Foreskin keratinocyte (primary cell): ENCODE measurements at places on chromosomes 11 and 22.

- no peak for DNase-seq
Measured at GRCh38 chr11:67227726-67228125, 38.5 kb upstream of the GRK2 start.

DNA sequence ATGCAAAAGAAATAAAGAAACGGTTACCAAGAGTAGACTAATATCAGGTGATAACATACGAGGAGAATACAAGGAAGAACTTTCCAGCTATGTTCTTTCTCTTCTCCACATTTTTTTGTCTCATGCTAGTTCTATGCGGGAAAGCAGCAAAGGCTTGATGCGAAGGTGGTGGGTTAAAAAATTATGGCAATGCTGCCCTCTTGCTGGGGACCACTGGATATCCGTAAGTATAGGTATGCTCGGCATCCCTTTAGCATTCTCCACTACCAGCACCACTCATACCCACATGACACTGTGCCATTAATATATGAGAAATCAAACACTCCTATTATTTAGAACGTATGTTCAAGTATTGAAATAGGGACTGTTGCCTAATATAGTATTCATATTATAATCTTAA lies 776.4 kb downstream of the LRRC4C start:
- DNase-seq: no peak

DNA sequence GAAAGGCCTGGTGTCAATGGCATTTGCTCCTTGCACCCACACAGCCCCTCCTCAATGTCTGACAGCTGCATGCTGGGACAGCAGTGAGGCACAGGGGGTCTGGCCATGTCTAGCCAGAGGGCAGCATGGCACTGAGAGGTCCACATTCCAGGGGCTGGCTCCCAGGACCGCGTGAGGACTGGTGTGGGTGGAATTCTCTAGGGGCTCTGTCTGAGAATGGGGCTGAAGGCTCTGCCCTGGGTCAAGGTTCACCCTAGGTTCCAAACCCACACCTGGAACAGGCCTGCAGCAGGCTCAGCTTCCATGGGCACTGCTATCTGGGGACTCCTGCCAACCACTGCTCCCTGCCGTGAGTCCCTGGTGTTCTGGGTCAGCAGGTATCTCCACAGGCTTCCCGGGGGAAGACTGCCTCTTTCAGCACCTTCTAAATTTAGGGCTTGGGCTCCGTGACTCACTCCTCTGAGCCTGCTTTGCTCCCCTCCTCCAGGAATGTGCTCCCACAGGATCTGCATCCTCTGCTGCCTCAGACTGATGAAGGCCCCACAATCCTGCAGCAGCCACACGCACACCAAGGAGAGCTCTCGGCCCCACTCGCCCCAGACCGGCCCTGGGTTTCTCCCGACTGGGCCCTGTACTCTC lies 4.2 kb downstream of the STARD10 start:
- DNase-seq: peak; percentile 57

- no peak for DNase-seq
Measured at GRCh38 chr11:14366936-14367335, 8.0 kb upstream of the RRAS2 start.

DNA sequence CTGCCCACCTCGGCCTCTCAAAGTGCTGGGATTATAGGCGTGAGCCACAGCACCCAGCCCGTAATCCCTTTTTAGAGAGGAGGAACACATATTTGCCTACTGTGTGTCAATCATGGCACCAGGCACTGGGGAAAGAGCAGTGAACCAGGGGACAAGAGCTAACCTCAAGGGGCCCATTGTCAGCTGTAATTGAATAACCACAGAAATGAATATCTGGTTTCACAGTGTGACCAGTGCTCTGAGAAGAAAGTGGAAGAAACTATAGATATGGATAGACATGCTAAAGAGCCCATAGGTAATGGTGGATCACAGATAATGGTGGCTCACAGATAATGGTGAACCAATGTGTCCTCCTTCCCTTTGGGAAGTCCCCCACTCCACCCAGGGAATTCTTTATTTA lies 8.6 kb upstream of the KCTD14 start:
- no peak for DNase-seq

GRCh38 chr22:35637254-35637653 lies 11.0 kb upstream of the APOL6 start:
- no peak for DNase-seq

DNA sequence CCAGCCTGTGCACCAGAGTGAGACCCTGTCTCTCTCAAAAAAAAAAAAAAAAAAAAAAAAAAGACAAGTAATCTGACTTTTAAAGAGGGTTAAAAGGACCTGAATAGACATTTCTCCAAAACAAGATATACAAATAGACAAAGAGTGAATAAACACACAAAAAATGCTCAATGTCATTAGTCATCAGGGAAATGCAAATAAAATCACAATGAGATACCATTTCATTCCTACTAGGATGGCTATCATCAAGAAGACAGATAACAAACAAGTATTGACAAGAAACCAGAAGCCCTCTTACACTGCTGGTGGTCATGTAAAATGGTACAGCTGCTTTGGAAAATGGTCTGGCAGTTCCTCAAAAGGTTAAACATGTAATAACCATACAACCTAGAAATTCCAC lies 4.1 kb downstream of the RIC3 start:
- DNase-seq: peak; percentile 18

- no peak for DNase-seq
Measured at GRCh38 chr22:24554313-24555164, at the start of gene GUCD1. Gene GUCD1, minus strand, starts transcription at chr22:24555138. Its CDS starts 147 bp downstream, at chr22:24554991.

- DNase-seq: peak; percentile 54
Measured at GRCh38 chr22:17980638-17981051, 43.7 kb downstream of the MICAL3 start.

GRCh38 chr11:945986-946385 lies 20.3 kb downstream of the AP2A2 start:
- DNase-seq: no peak

DNA sequence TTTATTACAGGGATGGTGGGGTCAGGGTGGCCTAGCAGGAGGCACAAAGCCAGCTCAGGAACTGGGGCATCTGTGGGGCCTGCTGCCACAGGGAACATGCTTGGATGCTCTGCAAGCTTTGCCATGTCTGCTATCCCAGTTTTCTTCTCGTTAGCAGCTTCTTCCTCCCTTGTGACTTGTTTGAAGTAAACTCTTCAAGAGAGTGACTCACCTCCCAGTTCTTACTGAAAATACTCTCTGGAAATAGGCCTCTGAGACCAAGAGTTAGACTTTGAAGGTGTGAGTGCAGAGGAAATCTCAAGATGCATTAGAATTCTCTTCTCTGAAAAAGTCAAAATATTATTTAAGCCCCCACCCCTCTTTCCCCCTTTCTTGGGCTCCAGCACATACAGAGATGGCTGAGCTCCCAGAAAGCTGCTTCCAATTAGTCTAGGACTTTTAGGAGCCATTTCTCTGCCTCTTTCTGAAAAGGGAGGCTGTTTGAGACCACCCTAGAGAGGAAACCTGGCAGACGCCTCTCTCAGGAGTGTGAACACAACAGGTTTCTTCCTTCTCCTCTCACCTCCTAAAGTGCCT lies 15.1 kb downstream of the CWC15 start:
- no peak for DNase-seq

GRCh38 chr11:44333271-44334218 lies 23.6 kb upstream of the ALX4 start:
- DNase-seq: peak; percentile 27

DNA sequence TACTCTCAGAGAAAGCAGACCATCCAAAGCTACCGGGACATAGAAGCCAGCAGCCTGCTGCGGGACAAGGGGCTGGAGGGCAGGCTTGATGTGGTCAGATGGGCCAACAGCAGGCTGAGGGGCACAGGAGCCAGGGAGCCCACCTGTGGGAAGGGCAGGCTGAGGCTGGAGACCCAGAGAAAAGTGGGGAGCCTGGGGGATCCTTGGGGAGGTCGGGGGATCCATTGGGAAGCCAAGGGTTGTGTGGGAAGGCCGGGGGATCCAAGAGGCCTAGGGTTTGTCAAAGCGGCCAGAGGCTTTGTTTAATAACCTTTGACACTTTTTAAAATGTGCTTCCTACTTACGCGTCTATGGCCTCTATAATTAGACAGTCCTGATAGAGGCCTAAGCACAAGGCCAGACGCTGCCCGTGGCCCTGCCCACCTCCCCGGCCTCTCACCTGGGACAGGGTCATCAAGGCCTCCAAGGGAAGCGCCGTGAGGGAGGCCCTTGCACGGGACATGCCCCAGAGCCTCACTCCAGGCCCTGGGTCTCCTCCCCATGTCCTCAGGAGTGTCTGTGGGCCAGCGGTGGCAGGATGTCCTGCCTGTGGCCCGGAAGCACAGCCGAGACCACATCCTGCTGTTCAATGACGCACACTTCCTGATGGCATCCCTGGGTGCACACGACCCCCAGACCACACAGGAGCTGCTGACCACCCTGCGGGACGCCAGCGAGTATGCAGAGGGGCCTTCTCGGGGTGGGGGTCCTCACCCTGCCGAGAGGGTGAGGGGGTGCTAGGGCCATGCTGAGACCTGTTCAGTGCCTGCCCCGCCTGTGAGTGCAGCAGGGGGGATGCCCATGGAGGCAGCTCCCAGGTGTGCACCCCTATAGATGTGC lies 8.6 kb upstream of the GTSE1 start:
- DNase-seq: no peak

GRCh38 chr22:31933406-31933805 lies 10.9 kb upstream of the YWHAH start:
- no peak for DNase-seq

DNA sequence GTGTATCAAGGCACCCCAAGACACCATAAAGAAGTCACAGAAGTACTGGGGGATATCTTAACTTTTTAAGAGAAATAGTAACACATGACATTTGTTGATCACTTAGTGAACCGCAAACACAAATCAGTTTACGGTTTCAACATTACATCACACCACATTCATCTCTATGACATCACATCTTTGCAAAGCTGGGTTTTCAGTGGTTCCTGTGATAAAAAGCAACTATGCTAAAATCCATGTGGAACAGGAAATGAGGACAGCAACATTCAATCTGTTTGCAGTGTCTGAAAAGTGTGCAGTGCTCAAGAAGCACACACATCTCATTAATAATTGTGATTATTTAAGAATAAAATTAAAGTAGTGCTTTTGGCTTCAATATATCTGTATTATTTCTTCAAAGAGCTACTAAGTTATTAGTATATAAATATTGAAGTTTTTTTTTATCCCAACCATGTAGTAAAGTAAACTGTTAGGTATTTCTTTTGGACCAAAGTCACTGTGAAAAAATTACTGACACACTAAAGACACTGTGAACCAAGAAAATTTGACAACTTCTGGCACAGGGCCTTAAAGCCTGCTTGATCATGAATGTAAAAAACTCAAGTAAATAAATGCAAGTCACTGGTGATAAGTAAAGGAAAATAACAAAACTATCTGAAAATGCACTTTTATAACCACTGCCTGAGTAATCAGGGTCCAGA lies 156.0 kb upstream of the SOX6 start:
- DNase-seq: no peak

DNA sequence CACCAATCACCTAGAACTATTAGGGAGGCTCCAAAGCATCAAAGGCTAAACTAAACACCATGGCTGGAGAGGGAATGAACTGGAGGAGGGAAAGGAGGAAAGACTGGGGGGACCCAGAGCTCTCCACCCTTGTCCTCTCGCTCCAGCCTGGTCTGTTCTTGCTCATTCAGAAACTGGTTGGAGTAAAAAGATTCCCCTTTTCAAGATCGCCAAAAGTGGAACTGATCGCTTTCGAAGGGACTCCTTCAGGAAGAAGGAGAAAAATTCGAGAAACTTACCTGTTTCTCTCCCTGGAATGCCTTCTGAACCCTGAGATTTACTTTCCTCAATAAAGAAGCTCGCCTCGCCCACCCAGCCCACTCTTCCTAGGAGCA lies 46.9 kb downstream of the OR4D9 start:
- DNase-seq: no peak

DNA sequence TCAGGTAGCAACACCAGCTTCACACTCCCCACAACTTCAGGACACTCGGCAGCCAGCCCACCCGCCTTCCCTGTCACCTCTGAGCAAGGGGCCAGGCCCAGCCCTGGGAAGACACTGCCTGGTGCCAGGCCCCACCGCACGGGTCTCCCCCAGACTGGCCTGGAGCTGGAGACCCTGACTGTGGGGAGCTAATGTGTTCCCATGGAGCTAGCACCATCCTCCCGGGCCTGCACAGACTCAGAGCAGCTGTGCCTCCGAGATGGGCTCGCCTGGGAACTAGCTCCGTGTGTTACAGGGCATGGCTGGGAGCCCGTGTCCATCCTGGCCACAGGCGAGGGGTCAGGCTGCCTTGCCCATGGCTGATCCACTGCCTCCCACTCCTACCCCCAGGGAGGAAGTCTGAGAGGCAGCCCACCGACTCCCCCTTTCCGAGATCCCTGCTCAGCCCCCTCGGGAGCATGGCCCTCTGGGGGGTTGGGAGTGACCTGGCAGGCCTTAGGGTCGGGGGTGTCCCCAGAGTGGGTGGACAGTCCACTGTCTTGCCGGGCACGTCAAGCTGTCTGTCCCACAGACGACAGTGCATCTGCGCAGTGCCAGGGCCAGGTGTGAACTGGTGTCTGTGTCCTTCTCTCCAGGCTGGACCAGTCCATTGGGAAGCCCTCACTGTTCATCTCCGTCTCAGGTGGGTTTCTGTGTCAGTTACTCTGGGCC lies 76.7 kb upstream of the KCNQ1OT1 start:
- no peak for DNase-seq

GRCh38 chr22:37277384-37277783 lies 4.9 kb upstream of the CYTH4 start:
- no peak for DNase-seq

GRCh38 chr11:116975661-116976060 lies 122.6 kb downstream of the SIK3 start:
- DNase-seq: no peak

- no peak for DNase-seq
Measured at GRCh38 chr11:2259897-2260451, 10.4 kb downstream of the ASCL2 start.

GRCh38 chr11:121226415-121227263 lies 65.9 kb upstream of the SC5D start:
- no peak for DNase-seq

- DNase-seq: no peak
Measured at GRCh38 chr22:40739721-40740120, 60.4 kb downstream of the MCHR1 start.

GRCh38 chr22:46196278-46196677 lies 46.0 kb downstream of the PPARA start:
- DNase-seq: no peak

DNA sequence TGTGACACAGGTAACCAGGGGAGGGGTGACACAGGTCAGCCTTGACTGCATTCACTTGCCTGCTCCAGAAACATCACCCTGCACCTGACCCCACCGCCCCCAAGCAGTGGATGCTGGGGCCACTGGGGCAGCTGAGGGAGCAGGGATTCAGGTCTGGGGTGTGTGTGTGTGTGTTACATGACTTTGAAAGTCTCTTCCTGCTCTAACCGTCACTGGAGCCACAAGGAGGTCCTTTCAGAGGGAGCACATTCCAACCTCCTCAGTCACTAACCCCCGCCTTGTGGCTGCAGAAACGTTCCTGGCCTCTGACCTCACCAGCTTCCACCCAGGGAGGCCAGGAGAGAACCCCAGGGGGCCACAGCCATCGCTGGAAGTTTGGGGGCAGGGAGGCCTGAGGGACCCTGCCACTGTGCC lies 2.9 kb upstream of the FOSL1 start:
- peak; percentile 77 for DNase-seq
